ENCODE measurements at places on chromosomes 4 and X.
A peak's percentile ranks its signal among the peaks of the same experiment; 100 is the strongest.

DNA sequence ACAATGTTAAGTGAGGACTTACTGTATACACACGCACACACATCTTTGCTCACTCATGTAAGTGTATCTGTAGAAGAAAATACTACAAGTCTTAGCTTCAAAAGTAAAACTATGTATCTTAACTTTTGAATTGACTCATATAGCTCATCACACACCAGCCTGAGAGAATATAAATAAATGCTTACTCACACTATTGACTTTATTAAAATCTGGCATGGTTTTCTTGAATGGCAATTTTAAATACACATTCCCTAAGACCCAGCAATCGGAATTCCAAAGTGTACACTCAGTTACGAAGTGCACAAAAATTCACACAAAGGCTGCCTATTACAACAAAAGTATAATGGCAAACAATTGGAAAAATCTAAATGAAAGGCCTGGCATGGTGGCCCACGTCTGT, 2.0 kb downstream of the ERCC6L start:
- DNase-seq: no peak

DNA sequence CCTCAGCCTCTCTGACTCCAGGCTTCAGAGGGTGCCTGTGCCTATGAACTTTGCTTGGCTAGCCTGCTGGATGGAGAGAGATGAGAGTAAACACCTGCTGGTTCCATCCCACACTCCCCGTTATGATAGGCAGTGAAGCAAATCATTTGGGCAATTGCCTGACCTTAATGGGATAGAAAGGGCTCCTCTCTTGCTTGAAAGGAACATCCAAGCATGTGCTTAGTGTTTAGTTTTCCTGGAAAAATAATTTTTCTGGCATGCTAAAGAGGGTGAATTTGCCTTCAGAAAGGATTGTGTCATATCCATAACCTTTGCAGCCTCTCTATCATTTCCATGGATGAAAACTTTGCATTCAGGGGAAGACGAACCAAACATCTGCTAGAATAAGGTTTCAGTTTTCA, 10.8 kb downstream of the PLAC1 start:
- no peak for DNase-seq

DNA sequence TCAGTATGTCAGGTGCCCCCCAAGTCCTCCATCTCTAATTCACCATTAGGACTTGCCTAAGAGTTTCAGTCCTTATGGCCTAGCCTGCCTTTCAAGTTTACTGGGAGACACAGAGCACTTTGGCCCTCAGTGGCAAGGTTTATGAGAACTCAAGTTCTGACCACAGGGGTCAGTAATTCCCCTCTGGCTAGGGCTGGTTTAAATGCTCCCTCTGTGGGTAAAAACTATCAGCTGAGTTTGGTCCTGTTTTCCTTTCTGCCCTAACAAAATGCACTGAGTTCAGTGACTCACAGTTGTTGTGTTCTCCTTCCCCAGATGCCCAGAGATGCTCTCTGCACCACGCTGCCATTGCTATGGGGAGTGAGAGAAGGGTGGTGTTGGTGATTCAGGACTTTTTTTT, 163.2 kb downstream of the RELL1 start:
- DNase-seq: no peak

- DNase-seq: no peak
Measured at GRCh38 chr4:105147016-105147552, 408 bp downstream of the TET2 start.

GRCh38 chrX:109862433-109862832, 129.4 kb upstream of the ACSL4 start:
- no peak for DNase-seq

DNA sequence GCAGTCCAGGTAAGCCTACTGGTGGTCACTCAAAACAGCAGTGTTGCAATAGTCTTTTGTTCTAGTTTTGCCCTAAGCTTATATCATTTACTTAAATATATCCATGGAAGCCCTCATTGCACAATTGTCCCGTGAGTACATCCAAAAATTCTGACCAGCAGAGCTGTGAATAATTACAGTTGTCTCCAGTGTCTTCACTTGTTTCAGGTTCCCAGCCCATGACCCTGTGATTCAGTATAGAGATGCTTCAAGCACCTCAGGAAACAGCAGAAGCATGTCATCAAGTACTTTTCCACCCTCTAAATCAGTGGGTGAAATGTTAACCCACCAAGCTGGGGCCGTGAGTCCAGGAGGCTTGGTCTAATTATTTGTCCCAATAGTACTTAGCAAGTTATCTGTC, 214.9 kb upstream of the RPS6KA3 start:
- no peak for DNase-seq

- DNase-seq: no peak
Measured at GRCh38 chr4:153556435-153556815, 90.3 kb downstream of the TMEM131L start.

DNA sequence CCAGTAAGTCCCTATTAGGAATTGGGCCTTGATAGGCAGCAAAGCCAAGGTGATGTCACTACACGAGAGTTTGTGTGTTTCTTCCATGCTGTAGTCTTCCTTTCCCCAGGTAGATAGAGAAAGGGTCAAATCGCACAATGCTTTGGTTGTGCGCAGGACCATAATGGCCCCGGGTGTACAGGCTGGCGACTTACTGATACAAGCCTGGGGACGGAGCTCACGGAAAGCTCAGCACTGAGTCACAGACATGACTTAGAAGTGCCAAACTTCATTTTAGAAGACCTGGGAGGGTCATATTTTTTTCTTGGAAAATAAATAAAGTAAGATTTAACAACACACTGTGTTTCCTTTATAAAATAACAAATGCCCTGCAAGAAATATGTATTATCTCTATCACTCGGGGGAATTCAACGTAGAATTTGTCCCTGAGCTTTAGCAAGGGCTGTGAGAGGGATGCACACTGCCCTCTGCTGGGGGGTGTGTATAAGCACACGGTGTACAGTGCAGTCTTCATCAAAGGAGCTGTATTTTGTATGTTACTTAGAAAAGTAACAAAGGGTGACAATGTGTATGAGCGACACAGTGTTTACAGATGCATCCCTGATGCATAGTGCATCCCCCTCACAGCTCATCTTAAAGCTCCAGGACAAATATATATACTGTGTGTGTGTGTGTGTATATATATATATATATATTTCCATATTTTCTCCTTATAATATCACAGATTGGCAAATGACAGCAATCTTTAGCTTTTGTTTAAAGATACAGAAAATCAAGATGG, 254.5 kb upstream of the VEGFC start:
- peak; percentile 37 for DNase-seq

DNA sequence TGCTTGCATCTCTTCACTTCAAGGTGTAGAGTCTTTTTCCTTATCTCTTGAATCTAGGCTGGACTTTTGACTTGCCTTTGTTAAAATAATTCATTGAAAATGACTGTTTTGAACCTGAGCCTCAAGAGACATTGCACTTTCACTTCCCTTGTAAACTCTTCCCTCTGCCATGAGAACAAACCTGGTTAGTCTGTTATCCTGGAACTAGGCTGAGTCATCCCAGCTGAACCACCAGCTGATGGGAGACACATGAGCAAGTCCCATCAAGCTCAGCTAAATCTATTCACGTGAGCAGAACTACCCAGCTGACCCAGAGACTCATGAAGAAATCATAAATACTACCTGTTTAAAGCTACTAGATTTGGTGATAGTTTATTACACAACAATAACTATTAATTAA, 202.3 kb upstream of the CENPE start:
- DNase-seq: no peak

GRCh38 chr4:86848136-86848535, 1.0 kb downstream of the SLC10A6 start:
- no peak for DNase-seq

- DNase-seq: no peak
Measured at GRCh38 chr4:11393551-11393950, 35.1 kb downstream of the HS3ST1 start.

GRCh38 chrX:146264763-146265375, 447.2 kb downstream of the SLITRK2 start:
- DNase-seq: peak; percentile 67

DNA sequence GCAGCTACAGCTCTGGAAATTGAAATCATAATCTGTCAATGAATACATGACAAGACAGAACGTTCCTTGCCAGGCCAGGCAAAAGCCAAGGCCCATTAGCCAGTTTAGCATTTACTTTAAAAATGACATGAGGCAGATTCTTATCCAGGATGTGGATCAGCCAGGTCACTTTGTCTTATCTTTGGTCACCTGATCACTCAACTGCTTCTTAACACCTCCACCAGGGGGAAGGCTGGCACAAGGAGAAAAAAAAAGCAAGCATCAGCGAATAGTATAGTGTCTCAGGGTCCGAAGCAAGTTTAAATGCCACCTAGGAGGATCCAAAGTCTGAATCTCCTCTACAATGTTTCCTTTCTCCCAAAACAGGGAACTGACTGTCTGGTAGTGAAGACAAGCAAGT, 18.8 kb downstream of the ATP1B4 start:
- no peak for DNase-seq

- no peak for DNase-seq
Measured at GRCh38 chr4:168440442-168441264, 39.6 kb downstream of the DDX60L start.

DNA sequence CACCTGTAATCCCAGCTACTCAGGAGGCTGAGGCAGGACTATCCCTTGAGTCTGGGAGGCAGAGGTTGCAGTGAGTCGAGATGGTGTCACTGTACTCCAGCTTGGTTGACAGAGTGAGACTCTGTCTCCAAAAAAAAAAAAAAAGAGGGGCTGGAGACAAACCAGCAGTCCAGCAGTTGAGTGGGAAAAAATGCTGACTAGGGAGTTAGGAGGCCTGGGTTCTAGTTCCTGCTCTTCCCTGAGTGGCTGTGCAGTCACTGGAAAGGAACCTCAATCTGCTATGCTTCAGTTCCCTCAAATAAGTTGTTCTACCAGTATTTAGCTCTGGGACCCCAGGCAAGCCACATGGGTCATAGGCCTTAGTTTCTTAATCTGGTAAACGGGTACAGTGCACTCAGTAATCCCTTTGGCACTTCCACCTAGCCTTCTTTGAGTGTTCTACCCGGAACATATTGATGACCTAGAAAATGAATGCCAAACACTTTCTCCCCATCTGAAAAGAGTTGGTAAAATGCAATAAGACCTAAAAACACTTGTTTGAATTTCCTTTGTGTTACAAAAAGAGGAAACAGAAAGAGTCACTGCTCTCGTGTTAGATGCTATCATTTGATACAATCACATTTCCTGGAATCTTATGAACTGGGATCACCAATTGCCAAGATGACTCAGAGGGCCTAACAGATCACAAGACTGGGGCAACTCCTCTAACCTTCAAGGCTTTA, 99.3 kb upstream of the EGFL6 start:
- no peak for DNase-seq

- DNase-seq: no peak
Measured at GRCh38 chr4:152807294-152807829, 27.6 kb downstream of the ARFIP1 start.
